ENCODE measurements at places on chromosomes 3 and 15.

DNA sequence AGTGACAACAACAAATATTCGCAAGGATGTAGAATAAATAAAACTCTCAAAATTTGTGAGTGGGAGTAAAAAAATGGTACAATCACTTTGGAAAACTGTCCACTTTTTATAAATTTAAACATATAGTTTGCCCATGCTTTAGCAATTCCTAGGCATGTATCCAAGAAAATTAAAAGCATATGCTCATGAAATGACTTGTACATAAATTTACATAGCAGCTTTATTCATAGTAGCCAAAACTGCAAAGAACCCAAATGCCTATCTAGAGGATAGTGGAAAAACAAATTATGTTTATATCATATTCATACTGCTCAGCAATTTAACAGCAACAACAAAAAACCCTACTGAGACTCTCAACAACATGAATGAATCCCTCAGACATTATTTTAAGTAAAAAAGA lies 363.6 kb upstream of the CCDC54 start:
- no peak for DNase-seq

DNA sequence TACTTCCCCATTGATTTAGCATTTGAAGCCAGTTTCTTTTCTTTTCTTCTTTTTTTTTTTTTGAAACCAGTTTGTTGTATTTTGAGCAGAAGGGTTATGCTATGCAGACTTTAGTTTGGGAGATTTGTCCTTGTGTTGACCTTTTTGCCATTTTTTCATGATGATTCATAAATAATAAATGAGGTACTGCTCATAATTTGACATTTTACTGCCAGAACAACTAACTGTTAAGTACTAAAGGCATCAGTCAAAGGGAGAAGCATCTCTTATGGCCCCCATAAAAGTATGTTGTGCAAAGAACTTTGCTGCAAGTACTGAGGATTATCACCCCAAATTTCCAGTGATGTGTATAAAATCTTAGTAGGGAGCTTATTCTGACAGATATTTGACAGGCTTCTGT lies 1.7 kb upstream of the GPR87 start:
- no peak for DNase-seq

- DNase-seq, result no peak
Measured at GRCh38 chr15:41256577-41257038, 25.5 kb downstream of the CHP1 start.

GRCh38 chr15:31353931-31354330 lies 27.3 kb downstream of the KLF13 start:
- peak; percentile 72 for DNase-seq

DNA sequence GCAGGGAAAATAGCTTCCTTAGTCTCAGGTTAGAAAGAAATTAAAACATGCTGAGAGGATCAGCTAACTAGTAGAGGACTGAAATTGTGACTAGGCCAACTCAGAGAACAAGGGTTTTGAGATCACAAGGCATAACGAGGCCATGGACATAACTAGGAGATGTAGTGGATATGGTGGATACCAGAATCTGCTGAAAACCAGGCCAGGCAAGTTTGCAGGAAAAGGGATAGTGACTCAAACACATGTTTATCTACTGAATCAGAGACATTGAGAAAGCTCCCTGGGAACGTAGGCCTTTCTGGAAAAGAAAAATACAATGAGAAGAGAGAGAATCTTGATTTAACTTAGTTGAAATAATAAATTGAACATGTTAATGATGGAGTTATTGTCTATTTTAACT lies 326.5 kb upstream of the GBE1 start:
- DNase-seq, result no peak

- DNase-seq, result no peak
Measured at GRCh38 chr3:162200836-162201235, 704.2 kb downstream of the OTOL1 start.

GRCh38 chr3:144162042-144162441 lies 190.4 kb downstream of the DIPK2A start:
- DNase-seq, result no peak

- no peak for DNase-seq
Measured at GRCh38 chr3:8841472-8841871, 72.1 kb upstream of the OXTR start.

- no peak for DNase-seq
Measured at GRCh38 chr3:171791692-171792076, 18.6 kb downstream of the PLD1 start.

- DNase-seq, result peak; percentile 17
Measured at GRCh38 chr15:60006203-60006862, 2.2 kb downstream of the FOXB1 start.

GRCh38 chr15:72911626-72912025 lies 128.1 kb upstream of the ADPGK start:
- DNase-seq, result no peak

DNA sequence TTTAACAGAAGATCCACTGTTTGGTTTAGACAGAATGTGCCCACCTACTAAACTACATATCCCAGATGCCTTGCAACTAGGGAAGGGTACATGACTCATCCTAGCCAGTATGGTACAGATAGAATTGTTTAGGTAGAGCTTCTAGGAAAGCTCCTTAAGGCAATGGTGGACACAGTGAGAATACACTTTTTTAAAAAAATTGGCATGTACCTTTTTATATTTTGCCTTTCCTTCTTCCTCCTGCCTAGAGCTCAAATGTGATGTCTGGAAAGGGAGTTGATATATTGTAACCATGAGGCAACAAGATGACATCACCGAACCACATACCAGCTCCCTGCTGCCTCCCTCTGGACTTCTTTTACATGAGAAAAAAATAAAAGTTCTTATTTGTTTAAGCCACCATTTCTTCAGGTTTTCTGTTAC lies 14.4 kb upstream of the C3orf80 start:
- DNase-seq, result no peak

DNA sequence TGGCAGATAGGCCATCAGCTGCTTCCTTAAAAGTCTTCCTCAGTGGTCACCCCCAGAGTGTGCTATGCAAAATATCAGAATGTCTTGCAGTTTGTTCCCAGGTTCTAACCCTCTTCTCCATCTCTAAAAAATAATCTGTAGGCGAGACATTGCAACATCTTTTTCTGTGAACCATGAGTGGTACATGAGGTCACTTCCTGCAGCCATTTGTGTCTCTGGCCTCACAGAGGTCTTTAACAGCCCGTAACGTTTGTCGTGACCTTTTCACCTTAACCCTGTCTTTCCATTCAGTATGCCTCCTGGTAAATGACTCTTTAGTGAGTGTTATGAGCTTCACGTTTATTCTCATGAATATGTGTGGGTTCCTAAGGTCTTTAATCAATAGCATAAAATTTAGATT lies 145.4 kb downstream of the KLHL25 start:
- no peak for DNase-seq

GRCh38 chr15:65305776-65306175 lies 1.3 kb downstream of the RNU5B-1 start:
- no peak for DNase-seq

DNA sequence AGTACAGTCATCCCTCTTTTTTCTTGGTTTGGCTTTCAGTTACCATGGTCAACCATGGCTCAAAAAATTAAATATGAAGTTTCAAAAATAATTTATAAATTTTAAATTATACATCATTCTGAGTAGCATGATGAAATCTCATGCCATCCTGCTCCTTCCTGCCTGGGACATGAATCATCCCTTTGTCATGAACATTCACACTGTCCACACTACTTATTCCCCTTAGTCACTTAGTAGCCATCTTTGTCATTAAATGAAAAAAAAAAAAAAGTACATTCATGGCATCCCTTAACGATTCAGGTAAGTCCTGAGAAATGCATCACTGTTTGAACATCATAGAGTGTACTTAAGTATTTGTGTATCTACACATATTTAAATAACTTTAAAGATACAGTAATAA lies 1046.3 kb downstream of the ROBO2 start:
- no peak for DNase-seq

DNA sequence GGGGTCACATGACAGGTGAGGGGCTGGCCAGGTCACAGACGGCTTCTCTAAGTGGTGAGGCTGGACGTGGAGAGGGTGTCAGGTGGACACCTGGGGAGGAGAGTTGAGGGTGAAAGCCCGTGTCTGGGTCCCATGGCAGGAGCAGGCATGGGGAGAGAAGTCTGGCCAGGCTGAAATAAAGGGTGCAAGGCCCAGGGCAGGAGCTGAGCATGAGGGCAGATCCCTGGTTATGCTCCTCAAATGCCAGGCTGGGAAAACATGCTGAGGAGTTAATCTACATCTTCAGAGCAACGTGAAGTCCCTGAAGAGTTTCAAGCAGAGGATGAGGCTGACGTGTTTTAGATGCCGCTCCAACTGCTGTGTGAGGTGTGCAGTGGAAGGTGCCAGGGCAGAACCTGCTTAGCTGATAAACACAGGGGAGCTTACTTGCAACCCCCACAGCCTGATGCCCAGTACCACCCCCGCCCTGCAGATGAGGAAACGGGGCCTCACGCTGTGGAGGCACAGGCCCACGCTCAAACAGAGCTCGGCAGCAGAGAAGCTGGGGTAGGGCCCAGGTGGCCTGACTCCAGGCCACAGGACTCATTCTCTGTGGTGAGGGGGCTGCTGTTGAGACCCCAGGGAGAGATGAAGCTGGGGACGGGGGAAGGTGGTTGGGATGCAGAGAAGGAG lies 40.5 kb downstream of the HCN4 start:
- DNase-seq, result no peak

GRCh38 chr15:86506401-86506800 lies 426.7 kb downstream of the AGBL1 start:
- no peak for DNase-seq

DNA sequence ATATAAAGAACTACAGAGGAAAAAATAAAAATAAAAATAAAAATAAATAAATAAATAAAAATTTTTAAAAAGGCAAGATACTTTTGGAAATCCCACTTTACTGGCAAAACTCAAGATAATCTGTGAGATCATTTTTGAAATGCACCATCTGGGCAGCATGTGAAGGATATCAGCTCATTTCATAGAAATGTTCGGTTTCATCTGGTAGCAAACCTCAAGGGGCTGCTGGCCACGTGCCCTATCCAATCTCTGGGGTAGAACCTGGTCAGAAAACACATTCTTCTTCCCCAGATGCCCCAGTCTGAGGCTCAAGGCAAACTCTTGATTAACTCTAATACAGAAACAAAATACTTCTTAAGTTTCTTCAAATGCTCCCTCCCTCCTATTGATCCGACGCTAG lies 166.0 kb downstream of the FMN1 start:
- DNase-seq, result no peak

GRCh38 chr15:75156326-75157215 lies 45.1 kb upstream of the C15orf39 start:
- no peak for DNase-seq

DNA sequence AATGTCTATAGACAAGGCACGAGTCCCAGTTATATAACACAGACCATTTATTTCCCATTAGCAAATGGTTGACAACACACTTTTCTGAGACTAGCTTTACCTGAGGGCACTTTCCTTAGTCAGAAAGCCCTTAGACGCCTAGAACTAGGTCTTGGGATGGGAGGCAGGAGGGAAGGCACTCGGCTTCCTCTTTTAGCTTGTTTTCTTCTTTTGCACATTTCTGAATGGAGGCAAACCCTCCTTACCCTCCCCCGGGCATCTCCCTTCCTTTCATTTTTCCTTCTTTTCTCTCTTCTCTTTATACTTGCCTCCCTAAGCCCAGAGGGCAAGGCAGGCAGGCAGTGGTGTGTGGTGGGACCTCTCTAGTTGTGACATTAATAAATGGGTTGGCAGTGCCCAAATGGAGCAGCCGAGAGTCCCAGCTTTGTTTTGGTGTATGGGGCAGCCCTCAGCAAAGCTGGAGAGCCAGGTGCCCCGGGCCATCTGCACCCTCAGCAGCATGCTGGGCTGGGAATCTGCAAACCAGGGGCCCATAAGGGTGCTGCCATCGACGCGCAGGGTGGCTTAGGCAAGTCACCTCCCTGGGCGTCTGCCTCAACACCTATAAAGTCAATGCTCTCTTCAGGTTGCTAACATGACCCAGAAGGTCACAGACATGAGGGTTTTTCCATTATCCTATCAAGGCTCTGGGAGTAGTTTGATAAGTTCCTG lies 21.1 kb upstream of the BCL2L10 start:
- DNase-seq, result no peak

DNA sequence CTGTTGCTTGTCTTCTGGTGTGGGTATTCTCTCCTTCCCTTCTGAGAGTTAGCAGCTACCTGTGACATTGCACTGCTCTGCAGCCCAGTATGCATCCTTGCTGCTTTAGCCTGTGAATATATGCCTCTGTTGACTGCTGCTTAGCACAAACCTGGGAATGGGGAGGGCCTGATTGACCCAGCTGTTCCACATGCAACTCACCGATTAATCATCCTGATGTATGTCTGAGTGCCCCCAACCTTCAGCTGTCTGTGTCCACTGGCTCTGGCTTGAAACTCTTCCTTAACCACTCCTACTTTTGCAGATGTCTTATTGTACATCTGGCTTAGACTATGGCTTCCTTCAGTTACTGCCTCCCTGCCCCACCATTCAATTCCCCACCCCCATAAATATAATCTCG lies 119.1 kb downstream of the RASA2 start:
- no peak for DNase-seq

DNA sequence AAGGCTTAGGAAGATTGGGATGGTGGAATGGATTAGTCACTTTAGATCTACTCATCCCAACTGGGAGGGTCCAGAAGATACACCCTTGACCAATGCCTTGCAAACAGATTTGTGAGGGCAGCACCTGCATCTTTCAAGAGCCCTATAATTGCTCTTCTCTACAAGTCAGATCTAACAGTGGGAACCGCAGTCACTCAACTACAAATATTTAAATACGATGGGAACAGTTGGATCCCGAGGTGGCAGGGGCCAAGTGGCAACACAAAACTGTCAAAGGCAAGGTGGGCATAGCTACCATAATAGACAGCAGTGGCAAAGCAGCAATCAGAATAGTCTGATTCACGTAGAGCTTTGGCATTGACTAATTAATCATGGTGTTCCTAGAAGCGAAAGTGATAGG lies 152.0 kb downstream of the TBC1D5 start:
- DNase-seq, result no peak

GRCh38 chr15:92011611-92012367 lies 158.3 kb downstream of the SLCO3A1 start:
- peak; percentile 23 for DNase-seq
